ENCODE measurements at places on chromosomes 2 and 18.

GRCh38 chr2:68043695-68044094 lies 19.1 kb downstream of the C1D start:
- DNase-seq = no peak

GRCh38 chr2:43270930-43271615 lies 44.7 kb upstream of the ZFP36L2 start:
- DNase-seq = no peak

DNA sequence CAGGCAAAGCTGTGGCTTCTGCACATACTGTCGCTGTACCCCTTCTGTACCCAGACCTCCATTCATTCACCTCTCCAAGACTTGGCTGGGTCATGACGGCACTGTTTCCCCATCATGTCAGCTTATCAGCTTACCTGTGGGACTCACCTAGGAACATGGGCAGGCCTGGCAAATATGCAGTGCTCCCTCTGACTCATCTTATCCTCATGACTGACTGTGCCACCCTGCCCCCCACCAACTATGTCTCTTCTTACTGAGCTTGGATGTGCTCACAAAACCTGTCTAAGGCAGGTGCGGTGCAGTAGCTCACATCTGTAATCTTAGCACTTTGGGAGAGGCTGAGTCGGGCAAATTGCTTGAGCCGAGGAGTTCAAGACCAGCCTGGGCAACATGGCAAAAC lies 152.4 kb downstream of the MGAT5 start:
- DNase-seq = no peak

- DNase-seq = no peak
Observed at GRCh38 chr2:235149240-235149659, 197.4 kb downstream of the SH3BP4 start.

GRCh38 chr18:995629-996028 lies 91.0 kb downstream of the ADCYAP1 start:
- DNase-seq = no peak

DNA sequence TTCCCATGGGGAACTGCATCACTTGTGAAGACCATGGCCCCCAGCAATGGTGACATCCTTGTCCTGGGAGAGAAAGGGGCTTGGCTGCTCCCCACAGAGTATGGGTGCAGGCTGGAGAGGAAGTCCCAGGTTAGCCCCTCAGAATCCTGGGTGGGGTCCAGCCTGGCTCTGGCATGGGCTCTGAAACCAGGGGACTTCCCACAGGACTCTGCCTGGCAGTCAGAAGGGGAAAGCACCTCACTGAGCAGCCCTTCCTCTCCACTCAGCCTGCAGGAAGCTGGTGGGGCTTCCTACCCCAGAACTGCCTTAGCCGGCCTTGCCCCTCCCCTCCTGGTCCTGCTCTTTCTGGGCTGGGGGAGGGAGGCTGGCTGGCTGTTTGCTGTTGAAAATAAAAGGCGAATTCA lies 3.7 kb downstream of the NEURL3 start:
- DNase-seq = no peak

DNA sequence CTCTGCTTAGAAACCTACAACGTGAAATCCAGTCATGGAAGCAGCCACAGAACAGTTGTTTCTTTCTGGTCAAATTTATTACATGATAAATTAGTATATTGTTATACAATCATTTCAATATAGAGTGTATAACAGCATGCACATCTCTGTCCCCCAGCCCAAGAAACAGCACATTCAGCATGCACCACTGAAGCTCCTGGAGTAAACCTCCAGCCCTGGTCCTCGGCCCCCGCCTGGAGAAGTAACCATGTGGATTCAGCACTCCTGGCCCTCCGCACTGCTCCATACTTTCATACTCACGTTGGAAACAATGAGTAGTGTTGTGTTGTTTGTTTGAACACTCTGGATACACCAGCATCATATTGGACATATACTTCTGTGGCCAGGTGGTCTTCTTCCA lies 15.3 kb upstream of the ID2 start:
- DNase-seq = no peak

DNA sequence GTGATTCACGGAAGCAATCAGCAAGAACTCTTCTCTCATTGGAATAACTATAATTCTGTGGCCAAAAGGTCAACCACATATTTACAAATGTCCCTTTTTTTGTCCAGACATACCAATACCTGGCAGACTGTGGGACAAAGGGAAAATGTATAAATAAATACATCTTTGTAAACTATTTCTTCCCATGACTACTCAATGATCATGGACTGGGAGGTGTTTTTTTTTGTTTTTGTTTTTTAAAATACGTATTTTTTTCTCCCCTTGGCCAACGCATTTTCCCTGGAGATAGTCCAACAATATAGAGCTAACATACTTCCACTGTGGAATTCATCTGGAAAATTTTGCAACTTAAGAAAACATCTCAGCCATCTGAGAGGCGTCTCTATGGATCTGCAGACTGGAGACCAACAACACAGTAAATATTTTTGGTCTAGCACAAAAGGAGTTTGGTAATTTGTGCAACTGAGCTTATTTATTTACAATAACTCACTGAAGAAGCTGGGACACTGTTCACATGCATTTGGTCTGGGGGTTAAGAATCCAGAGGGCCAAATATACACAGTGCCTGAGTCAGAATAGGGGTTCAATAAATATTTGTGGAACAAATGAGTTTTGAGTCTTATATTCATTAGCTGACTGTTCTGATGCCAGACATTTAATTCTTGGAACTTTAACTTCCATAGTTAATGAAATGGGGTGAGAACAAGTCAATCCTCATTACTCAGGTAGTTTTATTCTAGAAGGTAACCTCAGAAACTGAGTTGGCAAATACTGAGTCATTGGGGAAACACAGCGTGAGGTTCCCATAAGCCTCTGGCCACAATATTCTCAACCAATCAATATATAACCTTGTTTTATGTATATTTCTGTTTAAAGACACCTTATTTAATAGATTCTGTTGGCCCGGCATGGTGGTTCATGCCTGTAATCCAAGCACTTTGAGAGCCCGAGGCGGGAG lies 36.2 kb downstream of the CCBE1 start:
- no peak for DNase-seq

GRCh38 chr2:41142478-41142877 lies 690.6 kb upstream of the SLC8A1 start:
- DNase-seq = no peak

DNA sequence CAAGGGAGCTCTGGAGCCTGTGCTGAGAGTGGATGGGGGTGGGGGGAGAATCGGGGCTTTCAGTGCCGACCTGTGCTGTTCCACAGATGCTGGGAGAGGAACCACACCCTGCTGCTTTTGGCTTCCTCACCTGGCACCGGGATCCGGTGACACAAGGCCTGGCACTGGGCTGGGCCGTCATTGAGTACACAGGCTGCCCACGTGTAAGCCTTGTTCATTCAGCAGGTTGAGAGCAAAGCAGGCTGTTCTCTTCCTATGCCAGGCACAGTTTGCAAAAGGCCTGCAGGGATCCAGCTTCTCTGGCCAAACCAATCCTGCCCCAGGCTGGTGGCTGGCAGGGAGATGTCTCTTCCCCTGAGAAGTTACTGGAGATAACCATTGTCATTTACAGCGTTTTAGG lies 17.1 kb downstream of the TRIB2 start:
- peak; percentile 49 for DNase-seq

DNA sequence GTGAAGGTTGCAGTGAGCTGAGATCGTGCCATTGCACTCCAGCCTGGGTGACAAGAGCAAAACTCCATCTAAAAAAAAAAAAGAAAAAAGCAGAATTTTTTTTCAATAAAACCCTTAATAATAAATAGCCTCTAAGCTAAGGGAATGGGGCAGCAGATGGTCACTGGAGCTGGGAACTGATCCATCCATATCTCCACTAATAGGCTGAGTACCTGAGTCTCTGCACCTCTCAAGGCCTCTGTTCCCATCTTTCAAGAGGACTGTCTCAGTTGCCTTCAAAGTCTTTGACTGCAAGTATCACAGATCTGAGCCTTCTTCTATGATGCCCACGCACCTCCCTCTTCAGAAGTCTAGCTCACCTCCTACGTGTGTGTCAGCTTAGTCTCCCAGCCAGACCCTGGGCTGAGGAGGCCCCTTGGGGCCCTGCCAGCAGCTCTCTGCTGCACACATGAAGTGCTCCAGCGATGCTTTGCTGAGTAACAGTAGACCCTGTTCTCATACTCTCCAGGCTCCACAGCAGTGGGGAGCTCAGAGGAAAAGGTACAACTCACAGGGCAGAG lies 32.9 kb downstream of the ST8SIA5 start:
- peak; percentile 6 for DNase-seq

GRCh38 chr18:74896390-74896991 lies 298.8 kb downstream of the ZNF407 start:
- peak; percentile 26 for DNase-seq

DNA sequence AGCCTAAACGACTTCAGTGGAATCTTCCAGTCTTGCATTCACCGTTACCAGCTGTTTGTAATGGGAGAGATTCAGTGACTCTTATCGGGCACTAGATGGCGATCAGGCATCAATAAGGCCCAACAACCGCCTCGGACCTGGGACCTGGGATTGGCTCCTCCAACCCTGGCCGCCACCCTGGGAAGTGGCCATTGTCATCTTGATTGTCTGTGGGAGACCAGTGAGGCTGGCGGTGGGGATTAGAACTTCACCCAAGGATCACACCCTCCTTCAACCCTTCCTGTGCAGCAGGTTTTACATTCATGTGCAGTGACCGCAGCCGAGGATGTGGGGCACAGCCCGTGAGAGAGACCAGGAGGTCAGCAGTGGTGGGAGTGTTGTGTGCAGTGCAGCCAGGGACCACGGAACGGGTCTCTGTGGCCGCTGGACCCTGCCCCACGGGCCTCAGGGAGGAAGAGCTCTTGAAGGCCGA lies 85.3 kb downstream of the SPP2 start:
- peak; percentile 70 for DNase-seq

- DNase-seq = no peak
Observed at GRCh38 chr2:219559156-219559915, 12.0 kb downstream of the OBSL1 start.

DNA sequence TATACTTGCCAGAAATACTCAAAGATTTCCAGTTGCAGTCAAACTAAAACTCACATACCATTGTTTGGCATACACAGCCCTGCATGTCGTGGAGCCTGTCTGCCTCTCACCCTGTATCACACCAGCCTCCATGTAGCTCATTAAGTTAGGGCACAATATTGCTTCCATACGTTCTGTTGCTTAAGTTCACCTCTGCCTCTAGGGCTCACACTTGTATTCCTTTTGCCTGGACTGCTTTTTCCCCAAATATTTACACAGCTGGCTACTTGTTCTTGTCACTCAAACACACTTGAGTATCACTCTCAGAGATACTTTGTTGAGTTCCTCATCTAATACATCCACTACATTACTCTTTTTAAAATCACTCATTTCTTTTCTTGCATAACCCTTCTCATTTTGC lies 83.1 kb downstream of the PTH2R start:
- DNase-seq = peak; percentile 64

- DNase-seq = no peak
Observed at GRCh38 chr2:127320067-127320466, 26.1 kb upstream of the ERCC3 start.

- DNase-seq = no peak
Observed at GRCh38 chr2:79835911-79836310, 323.1 kb downstream of the CTNNA2 start.

DNA sequence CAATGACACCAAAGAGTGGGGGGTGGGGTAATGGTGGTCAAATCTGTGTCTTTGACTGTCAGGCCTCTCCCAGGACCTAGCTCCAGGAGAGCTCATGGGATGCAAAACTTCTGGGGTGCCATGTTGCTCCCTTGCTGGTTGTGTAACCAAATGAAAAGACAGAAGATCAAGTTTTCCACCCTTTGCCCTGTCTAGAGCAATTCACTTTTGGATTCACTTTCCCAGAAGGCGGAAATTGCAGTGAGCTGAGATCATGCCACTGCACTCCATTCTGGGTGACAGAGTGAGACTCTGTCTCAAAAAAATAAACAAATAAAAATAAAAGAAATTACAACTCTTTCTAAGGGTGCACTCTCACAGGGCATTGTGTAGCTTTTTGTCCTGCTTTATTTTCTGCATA lies 34.9 kb upstream of the PLA2R1 start:
- DNase-seq = no peak

DNA sequence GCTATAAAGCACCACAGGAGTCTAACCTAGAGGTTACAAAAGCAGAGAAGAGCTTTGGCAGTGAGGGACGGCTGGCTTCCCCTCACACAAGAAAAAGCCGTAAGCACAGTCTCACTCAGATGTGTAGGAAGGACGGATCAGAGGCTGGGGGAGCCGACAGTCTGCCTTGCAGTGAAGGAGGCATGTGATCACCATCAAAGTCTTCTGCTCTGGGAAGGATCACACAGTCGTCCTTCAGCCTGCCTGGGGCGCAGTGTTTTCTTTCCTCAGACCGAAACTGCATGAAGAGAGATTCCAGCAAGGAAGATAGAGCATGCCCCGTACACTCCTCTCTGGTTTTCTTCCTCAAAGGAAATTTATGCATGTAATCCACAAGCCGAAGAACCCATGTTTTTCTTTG lies 24.1 kb downstream of the GATA6 start:
- DNase-seq = no peak

DNA sequence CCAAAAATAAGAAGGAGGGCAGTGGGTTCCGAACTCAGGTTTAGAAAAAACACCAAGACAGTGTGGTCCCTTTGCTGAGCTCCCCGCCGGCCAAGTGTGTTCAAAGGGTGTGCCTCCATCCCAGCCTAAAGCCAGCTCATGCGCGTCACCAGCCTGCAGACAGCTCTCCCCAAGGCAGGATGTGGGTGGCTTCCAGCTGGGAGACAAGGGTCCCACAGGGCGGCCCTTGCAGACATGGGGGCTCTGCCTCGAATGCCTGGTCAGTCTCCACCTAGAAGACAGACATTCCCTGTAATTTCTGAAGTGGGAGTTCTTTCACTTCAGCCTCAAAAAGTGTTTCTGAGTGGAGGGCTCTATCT lies 135.8 kb upstream of the GPC1 start:
- no peak for DNase-seq

DNA sequence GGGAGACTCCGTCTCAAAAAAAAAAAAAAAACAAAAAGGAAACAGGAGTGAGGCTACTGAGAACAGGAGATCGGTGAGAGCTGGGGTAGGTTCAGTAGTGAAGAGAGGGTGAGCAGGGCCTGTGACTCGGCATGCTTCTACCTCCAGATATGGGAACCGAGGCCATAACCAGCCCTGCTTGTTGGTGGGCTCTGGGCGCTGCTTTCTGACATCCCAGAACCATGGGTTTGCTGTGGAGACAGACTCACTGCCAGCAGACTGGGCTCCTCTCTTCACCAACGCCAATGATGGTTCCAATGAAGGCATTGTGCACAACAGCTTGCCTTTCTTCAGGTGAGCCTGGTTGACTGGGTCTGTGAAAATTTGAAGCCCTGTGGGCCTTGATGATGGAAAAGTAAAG lies 6.2 kb downstream of the CAD start:
- DNase-seq = no peak

DNA sequence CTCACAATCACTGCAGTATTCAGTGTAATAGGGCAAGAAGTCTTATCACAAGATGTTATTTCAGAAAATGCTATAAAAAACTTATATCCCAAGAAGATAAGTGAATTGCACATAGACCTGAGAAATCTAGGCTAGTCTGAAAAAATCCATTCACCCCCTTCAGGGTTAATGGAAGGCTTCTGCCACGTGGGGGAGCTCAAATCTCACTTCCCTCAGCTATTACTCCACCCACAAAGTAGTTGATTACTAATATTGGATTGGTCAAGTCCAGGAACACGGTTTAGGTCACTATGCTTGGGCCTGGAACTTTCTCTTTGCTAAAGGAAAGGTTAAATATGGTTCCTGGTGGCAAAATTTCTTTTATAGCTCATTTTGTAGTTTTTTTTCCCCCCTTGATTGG lies 51.2 kb upstream of the ADAM23 start:
- no peak for DNase-seq

- DNase-seq = no peak
Observed at GRCh38 chr2:207061181-207061580, 104.6 kb downstream of the KLF7 start.

Data from NCI-H2029 (cell line).